ENCODE measurements at places on chromosomes 12 and 14.
A peak's percentile ranks its signal among the peaks of the same experiment; 100 is the strongest.

DNA sequence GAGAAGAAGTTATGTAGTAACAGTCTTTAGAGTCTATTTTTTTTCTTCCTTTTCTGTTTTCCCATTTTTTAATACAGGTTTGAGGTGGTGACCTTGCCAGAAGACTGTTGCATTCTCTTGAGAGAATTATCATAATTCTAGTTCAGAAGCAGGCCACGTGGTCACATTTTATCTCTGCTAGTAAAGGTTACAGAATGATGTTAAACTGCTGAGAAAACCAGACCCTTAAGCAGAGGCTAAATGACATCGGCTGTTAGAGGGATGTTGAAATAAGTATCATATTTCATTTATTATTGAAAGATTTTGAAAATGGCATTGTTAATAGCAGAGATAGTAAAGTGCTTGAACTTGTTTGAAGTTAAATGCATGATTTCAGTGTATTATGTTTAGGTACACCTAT lies 49.2 kb downstream of the BRMS1L start:
- DNase-seq = no peak

DNA sequence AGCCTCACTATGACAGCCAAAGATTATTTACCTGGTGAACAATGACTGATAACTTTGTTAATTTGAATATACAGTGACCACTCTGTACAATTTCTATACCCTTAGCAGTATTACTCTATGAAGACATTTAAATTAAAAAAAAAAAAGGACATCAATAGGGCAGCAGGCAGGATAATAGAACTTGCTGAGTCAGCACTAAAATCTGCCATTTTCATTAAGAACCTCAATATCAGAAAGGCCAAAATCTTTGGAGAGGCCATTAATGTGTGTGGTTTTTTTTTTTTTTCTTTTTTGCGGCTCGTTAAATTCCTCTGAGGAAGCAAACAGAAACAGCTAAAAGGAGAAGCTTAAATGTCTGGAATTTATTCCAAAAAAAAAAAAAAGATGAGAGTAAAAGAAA lies 73.7 kb downstream of the FOXN3 start:
- no peak for DNase-seq

- DNase-seq = no peak
Measured at GRCh38 chr12:331287-331686, 57.8 kb downstream of the KDM5A start.

DNA sequence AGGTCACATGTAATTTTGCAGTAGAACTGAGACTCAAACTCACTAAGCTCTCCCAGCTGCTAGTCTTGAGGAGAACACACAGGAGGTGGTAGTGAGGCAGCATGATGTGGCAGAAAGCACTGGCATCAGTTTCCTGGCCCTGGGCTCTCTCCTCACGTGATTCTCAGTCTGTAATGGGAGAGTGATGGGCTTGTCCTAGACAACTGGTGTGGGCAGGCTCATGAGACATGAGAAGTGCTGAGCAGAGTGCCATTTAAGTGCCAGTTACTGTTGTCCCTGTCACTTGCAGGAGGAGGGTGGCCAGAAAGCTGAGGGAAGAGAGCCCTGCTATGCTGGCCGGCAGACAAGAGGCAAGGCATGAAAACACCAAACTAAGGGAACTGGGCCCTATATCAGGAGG lies 48.5 kb upstream of the OVCH1 start:
- DNase-seq = no peak

DNA sequence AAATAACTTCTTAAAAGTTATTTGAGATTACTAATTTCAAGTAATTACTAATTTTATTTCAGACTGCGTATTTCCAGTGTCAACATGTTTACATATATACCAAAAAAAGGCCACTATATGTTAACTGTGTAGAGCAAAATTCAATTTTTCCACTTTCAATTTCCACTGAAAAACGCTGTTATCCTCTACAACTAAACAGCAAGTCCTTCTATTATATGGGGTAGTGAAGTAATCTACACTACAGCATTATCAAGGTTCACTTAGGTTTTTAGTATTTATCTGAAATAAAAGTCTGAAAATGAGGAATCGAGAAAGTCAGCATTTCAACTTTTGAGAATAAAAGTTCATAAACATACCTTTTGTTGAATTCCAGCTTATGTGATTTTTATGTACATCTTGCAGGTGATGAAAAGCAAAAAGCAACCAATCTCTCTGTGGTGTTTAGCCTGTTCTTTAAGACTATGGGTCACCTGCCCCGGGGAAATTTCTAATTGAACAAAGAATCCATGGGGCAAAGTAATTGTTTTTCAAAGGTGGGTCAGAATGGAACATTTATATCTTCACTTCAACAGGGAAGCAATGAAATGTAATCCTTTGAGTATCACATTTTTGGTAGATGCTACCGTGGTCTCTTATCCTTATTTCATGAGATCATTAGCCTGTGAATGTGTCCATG lies 3.3 kb downstream of the BTG1 start:
- DNase-seq = no peak

DNA sequence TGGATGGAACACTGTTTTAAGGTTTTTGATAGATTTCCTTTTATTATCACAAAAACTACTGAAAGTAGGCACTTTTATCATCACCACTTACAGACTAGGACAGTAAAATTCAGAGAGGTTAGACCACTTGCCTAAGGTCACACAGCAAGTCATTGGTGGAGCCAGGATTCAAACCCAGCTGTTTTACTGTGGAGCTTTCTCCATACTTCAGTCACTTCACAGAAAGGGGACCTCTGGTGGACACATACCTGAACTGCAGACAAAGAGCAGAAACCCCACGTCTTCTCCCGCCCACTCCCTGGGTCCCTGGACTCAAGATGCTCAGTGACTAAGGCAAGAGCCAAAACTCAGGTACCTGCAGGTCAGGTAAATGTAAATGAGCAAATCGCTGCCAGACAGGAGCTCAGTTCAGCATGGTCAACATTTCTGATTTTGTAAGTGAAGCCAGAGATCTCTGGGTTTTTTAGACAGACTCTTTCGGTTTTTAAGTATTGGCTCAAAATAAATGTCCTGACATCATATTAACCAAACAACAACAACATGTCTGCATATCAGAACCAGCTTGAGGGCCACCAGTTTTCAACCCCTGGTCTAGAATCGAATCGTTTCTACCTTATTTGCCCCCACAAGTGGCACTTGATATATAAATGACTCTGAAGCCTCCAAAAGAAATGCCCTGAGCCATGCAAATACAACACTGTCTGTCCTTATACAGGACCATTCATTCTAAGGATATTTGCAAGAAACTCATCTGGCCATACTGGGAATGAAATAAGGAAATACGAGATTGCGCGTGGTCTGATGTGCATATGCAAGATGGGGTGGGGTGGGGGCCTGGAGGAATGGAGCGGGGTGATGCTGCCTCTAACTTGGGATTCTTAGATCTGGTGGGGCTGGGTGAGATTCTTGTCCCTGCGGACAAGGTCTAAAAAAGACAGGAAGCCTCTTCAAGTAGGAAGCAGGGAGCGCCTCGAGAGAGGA lies 110.9 kb downstream of the KSR2 start:
- DNase-seq = peak; percentile 7

- no peak for DNase-seq
Measured at GRCh38 chr14:68649476-68650189, 143.2 kb downstream of the ZFP36L1 start.

GRCh38 chr12:24838531-24838950 lies 110.4 kb downstream of the BCAT1 start:
- no peak for DNase-seq

GRCh38 chr12:65171870-65172269 lies 2.5 kb downstream of the LEMD3 start:
- DNase-seq = no peak

GRCh38 chr12:113932381-113933196 lies 33.5 kb downstream of the RBM19 start:
- no peak for DNase-seq

GRCh38 chr12:28415755-28416154 lies 225.5 kb downstream of the CCDC91 start:
- no peak for DNase-seq

DNA sequence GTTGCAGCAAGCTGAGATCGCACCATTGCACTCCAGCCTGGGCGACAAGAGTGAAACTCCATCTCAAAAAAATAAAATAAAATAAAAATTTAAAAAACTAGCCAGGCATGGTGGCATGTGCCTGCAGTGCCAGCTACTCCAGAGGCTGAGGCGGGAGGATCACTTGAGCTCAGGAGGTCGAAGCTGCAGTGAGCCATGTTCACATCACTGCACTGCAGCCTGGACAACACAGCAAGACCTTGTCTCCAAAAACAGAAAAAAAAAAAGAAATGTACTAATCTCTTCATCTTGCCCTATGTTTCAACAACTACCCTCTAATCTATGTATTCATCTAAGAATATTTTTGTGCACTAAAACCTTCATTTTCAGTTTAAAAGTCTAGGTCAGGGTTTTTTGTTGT lies 6.5 kb downstream of the NAA25 start:
- DNase-seq = no peak

DNA sequence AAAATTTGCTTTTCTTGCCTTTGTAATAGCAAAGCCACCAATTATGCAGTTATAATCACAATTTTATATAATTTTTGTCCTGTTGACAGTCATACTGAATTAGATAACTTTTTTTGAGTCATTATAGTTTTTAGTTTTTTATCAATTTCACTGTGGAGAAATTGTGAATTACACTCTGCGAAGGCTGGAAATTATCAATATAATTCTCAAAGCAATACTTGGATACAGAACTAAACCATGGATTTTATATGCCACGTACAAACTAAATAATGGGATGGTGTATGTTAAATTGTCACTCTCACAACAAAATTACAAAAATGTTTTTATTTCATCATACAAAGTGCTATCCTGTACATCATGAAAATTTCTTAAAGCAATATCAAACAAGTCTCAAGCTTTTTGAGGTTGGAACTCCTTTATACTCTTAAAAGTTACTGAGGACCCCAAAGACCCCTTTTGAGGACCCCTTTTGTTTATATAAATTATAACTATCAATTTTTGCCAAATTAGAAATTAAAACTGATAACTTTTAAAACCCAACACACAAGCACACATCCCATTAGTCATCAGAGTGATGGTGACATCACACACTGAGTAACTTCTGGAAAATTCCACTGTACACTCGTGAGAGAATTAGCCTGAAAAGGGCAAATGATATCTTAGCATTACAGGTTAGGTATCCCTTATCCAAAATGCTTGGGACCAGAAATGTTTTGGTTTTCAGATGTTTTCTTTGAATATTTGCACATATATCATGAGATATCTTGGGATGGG lies 19.8 kb upstream of the AQP2 start:
- no peak for DNase-seq

DNA sequence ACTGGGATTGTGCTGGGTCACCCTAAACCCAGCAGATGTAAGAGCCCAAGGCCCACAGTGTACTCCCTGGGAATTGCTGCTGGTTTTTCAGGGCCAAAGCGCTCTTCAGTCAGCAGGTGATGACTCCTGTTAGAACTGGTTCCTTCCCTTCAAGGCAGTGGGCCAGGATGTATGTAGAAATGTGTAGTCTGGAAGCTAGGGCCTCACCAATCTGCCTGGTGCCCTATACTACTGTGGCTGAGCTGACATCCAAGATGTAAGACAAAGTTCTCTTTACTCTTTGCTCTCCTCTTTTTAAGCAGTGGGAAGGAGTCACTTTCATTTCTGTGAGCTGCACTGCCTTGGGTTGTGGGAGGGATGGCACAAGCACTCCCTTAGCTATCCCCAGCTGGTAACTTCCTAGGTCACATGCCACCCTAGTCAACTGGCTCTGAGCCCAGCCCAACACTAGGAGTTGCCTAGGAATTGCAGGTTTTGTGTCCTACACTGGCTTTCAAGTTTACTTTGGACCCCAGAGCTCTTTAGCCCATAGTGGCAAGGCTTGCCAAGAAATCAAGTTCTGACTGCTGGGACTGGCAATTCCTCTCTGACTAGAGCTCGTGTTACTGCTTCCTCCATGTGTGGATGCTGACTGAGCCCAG lies 249.2 kb downstream of the C12orf50 start:
- DNase-seq = no peak

- DNase-seq = no peak
Measured at GRCh38 chr14:58060077-58060476, 91.9 kb downstream of the ARMH4 start.

- DNase-seq = no peak
Measured at GRCh38 chr12:66190519-66191370, 1.7 kb downstream of the IRAK3 start.

DNA sequence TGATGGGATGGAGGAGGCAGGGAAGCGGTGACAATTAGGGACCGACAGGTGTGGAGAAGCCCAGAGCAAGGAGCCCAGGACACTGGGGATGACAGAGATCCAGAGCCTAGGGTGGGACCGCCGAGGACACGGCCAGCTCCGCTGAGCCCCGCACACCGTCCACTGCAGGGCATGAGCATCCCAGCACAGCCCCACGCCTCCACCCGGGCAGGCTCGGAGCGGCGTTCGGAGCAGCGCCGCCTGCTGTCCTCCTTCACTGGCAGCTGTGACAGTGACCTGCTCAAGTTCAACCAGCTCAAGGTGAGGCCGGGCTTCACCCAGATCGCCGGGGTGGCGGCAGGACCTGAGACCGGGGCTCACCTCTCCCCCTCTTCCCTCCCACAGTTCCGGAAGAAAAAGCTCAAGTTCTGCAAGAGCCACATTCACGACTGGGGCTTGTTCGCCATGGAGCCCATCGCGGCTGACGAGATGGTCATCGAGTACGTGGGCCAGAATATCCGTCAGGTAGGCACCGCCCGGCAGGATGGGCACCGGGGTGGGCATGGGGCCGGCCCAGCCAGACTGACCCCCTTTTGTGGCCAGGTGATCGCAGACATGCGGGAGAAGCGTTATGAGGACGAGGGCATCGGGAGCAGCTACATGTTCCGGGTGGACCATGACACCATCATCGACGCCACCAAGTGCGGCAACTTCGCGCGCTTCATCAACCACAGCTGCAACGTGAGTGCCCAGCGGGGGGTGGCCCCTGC lies 23.7 kb downstream of the SETD1B start:
- no peak for DNase-seq

DNA sequence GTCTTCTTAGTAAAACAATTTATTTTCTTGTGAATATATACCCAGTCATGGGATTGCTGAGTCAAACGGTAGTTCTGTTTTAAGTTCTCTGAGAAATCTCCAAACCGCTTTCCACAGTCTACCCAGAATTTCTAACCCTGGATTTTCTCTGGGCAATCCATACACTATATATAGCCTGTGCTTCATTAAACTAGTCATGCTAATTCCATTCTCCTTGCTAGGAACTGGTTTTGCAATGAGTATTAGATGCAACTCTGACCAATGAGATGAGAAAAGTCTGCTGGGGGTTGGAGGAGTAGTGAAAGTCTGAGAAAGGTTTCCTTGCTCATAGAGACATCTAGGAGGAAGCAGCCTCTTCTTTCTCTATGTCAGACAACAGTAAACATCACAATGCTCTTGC lies 196.1 kb upstream of the CDKN3 start:
- no peak for DNase-seq

- no peak for DNase-seq
Measured at GRCh38 chr14:97854918-97855317, 1057.7 kb downstream of the VRK1 start.

DNA sequence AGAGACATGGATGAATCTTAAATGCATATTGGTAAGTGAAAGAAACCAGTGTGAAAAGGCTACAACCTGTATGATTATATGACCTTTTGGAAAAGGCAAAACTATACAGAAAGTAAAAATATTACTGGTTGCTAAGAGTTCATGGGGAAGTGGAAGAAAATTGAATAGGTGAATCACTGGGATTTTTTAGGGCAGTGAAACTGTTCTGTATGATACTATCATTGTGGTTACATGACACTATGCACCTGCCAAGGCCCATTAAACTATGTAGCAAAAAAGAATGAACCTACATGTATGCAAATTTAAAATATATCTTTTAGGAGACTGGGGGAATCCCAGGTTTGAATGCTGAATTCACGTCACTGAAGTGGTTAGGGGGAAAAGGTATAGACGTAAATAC lies 12.6 kb upstream of the OR8S1 start:
- no peak for DNase-seq

- no peak for DNase-seq
Measured at GRCh38 chr14:63454863-63455622, 88.1 kb downstream of the PPP2R5E start.
